Ammon's horn (tissue), 1 donor: ENCODE measurements at places on chromosomes 6 and 20.

GRCh38 chr6:53959717-53960116 lies 151.5 kb upstream of the MLIP start:
- DNase-seq = no peak

DNA sequence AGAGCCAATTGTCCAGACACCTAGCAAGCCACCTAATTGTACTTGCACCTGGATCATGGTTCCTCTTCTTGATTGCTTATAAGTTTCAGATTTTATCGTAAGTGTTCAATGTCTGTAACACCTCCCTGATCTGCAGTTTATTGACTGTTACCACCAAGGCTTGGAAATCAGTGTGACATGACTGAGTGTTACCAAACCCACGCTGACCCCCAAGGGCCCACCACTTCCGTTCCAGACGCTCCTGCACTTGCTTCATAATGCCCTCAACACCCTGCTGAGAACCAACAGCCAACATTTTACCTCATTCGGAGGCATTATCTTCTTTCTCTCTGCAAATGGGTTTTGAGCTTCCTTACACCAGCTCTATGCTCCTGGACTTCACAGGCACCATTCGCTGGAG lies 6.3 kb downstream of the CCR6 start:
- DNase-seq = no peak

DNA sequence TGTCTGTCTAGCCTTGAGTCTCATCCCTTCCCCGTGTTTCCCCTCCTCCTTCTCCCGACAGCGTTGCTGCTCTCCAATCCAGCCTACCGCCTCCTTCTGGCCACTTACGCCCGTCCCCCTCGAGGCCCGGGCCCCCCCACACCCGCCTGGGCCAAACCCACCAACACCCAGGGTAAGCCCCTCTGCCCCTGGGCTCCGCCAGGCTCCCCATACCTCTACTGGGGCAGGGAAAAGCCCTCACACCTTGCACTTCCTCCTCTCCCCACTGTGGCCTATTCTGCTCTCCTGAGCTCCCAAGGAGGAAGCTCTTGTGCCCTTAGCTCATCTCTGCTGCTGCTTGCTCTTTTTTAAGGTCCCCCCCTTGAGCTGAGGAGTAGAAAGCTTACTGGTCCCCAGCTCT lies 11.0 kb downstream of the DDR1 start:
- no peak for DNase-seq

DNA sequence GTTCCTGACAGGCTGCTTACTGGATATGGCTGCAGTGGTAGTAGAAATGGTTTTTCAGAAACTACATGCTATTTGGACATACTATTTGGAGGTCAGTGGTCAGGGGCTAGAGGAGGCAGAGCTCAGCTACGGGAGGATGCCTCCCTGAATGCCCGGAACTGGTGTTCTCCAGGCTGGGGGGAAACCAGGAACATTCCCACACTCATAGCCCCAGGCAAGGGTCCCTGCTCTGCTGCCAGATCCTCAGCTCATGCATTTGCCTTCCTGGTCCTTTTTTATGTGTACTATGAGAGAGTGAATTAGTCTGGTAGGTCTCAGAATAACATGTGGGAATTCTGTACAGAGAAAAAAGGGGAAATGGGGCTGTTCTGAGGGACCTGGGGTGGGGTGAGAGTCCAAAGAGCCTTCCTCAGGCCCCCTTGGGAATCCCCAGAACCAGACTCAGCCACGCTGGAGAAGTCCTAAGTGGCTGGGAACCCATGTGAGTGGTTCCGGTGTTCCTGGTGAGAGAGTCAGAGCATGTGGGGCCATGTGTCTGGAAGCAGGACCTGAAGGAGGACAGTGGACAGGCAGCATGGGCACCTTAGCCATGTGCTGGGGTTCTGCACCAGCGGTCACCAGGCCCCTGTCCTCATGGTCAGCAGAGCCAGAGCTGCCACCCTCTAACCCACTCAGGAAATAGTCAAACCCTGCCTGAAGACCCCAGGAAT lies 58.0 kb upstream of the MYL9 start:
- no peak for DNase-seq

GRCh38 chr20:63546256-63546955 lies 1.1 kb downstream of the SRMS start:
- DNase-seq = no peak

DNA sequence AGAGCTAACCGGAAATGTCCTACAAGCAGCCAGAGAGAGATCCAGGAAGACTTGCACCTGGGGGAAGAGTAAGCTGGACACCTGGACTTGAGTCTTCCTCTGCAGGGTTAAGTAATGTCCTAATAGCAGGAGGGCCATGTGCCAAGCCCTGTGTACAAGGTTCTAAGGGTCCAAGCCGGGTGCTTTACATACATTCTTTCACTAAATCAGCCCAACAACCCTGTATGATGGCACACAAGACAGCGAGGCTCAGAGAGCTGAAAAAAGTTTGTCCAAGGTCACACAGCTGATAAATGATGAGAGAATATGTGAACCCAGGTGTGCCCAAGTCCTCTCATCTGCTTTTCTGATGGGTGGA lies 215.1 kb upstream of the CDYL start:
- no peak for DNase-seq

DNA sequence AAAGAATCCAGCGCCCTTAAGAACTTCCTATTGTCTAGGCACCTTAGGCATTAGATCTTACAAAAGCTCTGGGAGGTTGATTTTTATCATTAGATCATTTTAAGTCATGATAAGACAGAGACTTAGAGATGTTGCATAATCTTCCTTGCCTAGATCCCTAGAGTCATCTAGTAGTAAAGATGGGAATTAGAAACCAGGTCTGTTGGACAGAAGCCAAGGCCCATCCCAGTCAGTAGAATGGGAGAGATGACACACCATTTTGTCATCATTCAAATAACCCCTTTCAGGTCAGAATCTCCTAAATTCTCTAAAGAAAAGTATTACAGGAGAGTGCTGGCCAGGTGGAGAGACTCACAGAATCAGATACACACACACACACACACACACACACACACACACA lies 579.1 kb downstream of the BMP2 start:
- DNase-seq = no peak

DNA sequence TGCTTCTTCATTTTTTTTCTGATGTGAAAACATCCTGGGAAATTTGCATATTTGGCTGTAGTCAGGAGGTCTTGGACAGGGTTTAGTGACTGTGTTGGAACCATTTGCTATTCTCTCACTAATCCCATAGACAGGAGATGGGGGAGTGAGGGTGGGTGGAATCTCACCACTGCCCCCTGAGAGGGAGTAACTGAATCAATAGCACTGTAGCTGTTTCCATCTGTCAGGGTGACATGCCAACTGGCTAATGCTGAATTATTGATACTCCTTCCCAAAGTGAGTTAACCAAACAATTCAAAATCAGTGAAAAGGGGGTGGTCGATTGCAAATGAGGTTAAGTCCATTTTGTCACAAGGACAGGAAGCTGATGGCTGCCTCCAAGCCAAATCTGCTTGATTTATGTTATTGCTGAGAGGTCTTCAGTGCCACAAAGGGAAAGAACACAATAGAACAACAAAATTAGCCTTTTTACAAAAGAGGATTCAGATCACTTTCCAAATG lies 55.1 kb upstream of the B3GAT2 start:
- DNase-seq = peak; percentile 28

DNA sequence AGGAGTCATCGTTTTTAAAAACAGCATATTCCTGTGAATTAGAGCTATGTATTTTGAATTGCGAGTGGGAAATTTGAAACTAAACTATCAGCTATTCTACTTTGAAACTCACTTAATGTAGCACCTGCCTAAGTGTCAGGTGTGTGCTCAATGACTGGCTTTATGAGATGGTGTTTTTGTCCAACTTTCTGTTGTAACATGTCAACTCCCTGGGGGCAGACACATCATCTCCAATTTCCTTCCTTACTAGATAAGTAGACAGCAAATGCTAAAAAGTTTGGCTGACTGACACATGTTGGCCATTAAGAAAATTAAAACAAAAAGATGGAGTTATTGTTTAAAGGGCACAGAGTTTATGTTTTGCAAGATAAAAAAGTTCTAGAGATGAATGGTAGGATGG lies 226.9 kb downstream of the TFAP2B start:
- no peak for DNase-seq

DNA sequence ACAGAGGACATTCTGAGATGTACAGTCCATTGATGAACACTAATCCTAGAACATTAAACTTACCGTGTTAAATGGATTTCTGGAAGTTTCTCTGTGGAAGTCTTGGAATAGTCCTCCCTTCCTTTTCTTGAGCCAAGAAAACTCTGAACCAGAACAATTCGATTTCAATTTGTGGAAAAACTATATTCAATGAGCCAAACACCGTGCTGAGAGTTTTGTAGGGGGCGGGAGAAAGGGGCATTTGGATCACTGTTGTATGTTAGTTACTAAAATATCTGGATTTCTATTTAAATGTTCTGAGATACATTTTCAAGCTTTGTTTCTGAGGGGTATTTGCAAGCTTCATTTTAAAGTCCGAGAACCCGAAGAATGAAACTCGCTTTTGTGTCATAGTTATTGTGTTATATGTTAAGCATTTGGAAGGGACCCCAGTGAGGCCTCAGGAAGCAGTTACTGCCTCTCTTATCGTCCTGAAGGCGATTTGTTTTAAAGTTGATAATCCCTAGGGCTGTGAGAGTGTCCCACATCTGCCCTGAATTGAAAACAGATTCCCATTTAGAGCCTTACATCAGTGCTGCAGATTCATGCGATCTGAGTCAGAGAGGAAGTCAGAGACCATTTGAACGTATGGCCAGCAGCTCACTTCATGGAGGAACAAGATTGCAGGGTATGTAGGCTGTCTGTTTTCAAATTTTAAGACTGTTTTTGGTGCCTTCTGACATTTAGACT lies 70.8 kb upstream of the SASH1 start:
- no peak for DNase-seq

DNA sequence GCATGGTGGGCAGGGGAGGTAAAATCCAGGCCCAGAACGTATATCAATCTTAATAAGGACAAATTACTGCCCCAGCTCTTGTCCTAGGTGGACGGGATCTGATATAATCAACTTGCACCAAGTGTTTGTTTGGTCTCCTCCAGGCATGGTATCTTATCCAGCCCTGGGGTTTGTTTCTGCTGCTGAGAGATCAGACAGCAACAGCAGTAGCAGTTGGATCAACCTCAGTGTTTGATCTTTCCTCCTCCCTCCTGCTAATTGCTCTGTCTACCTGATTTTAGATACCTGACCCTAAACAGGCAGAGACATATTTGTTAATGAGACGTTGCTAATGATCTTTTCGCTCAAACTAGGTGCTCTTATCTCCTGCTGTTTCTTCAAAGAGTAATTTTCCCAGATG lies 100.4 kb upstream of the BACH2 start:
- DNase-seq = no peak

- DNase-seq = no peak
Observed at GRCh38 chr20:39800548-39800947, 838.4 kb downstream of the DHX35 start.

- DNase-seq = no peak
Observed at GRCh38 chr6:41040101-41040939, 1.3 kb upstream of the UNC5CL start.

GRCh38 chr20:61638802-61639585 lies 386.9 kb downstream of the CDH4 start:
- DNase-seq = no peak

GRCh38 chr20:33554914-33555420 lies 65.1 kb downstream of the CBFA2T2 start:
- DNase-seq = no peak

GRCh38 chr20:43159994-43160393 lies 29.7 kb downstream of the PTPRT start:
- DNase-seq = peak; percentile 28

DNA sequence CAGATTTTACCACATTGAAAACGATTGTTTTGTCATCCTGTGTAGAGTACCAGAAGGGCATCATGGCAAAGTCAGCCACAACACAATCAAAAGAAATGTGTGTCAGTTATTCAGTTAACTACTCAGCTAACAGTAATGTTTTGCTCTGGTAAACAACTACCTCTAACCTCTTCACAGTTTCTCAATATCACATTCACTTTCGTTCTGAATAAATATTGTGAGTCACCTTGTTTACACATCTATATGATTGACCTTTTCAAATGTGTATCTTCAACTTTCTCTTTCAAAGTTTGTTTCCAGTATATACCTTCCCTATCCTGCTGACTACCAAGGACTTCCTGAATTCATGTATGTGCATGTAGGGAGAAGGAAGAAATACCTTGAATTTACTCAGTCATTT lies 216.6 kb upstream of the UFL1 start:
- DNase-seq = no peak

- DNase-seq = no peak
Observed at GRCh38 chr20:45907219-45907948, 4.6 kb downstream of the PLTP start.

DNA sequence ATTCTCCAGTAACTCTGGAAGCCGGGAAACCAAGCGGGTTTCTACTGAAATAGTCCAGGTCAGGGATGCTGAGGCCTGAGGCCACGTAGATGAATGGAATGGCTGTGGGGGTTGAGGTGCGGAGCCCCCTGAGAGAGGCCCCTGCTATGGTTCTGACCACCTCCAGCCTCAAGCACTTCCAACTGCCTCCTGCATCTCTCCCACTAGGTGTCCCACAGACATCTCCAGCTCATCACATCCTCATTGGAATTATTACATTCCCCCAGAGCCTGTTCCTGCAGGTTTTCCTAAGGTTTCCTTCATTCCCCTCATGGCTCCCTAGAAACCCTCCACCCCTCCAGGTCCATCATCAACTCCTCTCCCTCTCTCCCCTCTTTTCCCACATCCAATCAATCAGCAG lies 48.7 kb downstream of the UNC5CL start:
- DNase-seq = no peak

DNA sequence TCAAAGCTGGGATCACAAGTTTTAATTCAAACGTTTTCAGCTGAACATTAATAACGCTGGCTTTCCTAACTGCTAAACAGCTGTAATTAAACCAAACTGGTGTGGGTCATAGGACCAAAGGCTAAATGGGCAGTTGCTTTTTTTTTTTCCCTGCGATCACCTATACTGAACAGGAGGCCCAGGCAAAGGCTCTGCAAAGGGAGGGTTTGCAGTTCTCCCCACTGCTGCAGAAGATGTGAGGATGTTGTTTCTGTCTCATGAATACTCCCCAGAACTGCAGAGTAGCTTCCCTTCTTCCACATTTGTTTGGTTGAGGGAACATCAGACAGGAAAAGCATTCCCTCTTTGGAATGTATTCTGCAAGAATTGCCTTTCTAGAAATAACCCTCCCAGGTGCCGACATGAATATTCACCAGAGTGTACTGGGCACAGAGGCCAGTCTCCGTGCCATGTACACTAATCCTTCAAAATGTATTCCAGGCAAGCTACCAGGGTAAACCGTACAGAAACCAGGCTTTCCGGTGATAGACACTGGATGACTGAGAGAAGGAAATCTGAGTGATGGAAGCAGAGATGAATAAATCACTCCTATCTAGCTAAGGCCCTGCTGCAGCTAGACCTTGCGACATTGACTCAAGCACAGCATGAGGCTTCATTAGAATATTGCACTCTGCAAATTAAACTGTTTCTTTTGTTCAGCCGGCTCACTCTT lies 370.1 kb downstream of the BTBD9 start:
- DNase-seq = no peak
